ENCODE measurements at places on chromosomes 13 and 19.

GRCh38 chr19:35229601-35230000 is 1.1 kb upstream of the FAM187B start:
- no peak for DNase-seq

- no peak for DNase-seq
Observed at GRCh38 chr19:42857544-42857867, 22.0 kb downstream of the PSG1 start.

GRCh38 chr19:16892436-16892835 is 3.6 kb downstream of the F2RL3 start:
- no peak for DNase-seq

DNA sequence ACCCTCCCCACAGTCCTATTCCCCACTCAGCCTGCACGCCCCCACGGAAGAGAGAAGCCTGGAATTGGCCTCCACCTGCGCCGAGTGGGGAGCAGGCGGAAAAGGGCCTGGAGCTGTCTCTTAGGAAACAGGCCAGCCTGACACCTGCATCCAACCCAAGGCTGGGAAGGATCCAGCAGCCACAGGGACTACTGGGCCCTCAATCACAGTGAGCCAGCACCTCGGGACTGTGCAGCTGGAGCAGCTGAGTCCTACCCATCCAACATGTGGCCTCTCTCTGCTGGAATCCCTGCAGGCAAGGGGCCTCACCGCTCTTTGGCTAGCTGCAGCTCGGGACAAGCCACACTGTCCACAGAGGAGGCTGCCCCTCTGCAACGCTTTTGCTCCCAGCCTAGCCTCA is 8.3 kb upstream of the EPHX3 start:
- no peak for DNase-seq

DNA sequence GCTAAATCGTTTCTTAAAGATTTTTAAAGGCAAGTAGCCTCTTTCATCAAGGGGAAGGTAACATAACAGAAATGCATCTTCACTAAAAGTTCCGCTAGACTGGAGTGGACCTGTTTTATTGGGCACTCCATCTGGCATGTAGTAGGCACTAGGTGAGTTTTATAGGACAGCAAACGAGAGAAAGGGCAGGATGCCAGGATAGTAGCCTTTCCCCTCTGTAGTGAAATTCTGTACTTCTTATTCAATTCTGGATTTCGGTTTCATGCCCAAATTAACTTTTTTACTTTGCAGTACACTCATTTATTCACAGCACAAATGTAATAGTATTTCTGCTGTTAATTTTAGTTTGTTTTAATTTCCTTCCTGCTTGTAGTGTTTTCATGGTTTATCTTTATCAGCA is 45.2 kb downstream of the GPR180 start:
- no peak for DNase-seq

DNA sequence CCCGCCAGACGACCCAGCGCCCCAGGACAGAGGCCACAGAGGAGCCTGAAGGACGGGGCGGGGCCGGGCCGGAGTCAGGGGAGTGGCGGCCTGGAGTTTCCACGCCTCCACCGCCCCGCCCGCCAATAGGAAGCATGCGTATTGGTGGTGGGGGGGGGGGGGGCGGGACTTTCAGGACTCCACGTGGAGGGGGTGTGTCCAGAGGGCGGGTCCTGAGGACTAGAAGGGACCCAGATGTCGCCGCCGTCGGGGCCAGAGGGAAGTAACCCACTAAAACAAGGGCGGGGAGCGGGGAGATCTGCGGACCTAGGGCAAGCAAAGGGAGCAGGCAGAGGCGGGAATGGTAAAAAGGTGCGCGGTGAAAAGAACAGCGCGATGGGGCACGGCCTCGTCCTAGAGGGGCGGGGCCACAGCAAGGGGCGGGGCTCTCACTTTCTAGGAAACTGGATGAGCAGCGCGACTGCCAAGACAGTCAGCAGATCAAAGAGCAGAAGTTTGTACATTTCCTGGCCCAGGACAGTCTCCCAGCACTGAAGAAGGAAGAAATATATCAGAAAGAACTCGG is 2.8 kb upstream of the LENG1 start:
- DNase-seq, result no peak

GRCh38 chr13:25266706-25267105 is 20.6 kb downstream of the MTMR6 start:
- DNase-seq, result no peak

- DNase-seq, result no peak
Observed at GRCh38 chr19:15418231-15418578, 583 bp downstream of the AKAP8L start.

GRCh38 chr19:46508206-46508605 is 12.5 kb upstream of the PNMA8B start:
- no peak for DNase-seq

All from glomerular endothelial cell (primary cell).